ENCODE measurements at places on chromosomes 4 and X. TPM values are rescaled to one million over a fixed set of nuclear protein-coding genes. Genes with fewer than 3 reads are reported as not detected.

GC gene
- total RNA-seq = not detected

CLOCK gene
- 11.7 TPM for total RNA-seq

HTATSF1 gene
- total RNA-seq = 37.1 TPM

SLC9B2 gene
- 12.3 TPM for total RNA-seq

UGDH gene
- 192 TPM for total RNA-seq

NALF2 gene
- not detected for total RNA-seq

HSFX3 gene
- total RNA-seq = not detected

CDX4 gene
- total RNA-seq = not detected

RXFP1 gene
- 0.37 TPM for total RNA-seq

UBA6 gene
- 37.0 TPM for total RNA-seq

XK gene
- total RNA-seq = not detected

MAP7D2 gene
- total RNA-seq = 0.34 TPM

Data from cardiac ventricle fibroblast (primary cell).